A549 treated with DMSO at 1 μM for 4 hours (cell line): ENCODE measurements at places on chromosomes 7 and 10. TPM values are rescaled to one million over a fixed set of nuclear protein-coding genes. Genes with fewer than 3 reads are reported as not detected.

SUN3 gene
- 0.46 TPM in 1 of 5 replicates, not detected in the others for total RNA-seq

LRIT1 gene
- not detected in 5 replicates for total RNA-seq

OR2A42 gene
- not detected in 5 replicates for total RNA-seq

TMEM225B gene
- 0.79 to 1.0 TPM (median 0.91 TPM) in 5 replicates for total RNA-seq

MINDY4 gene
- 2.6 to 3.5 TPM (median 3.2 TPM) in 5 replicates for total RNA-seq

OR2A7 gene
- total RNA-seq: not detected in 5 replicates

NRCAM gene
- total RNA-seq: 70.5 to 98.1 TPM (median 90.7 TPM) in 5 replicates

GPR141 gene
- total RNA-seq: not detected in 5 replicates

NKX2-3 gene
- total RNA-seq: 0.06 TPM in 1 of 5 replicates, not detected in the others

PLEKHS1 gene
- total RNA-seq: 0.05 to 0.19 TPM (median 0.08 TPM) in 4 of 5 replicates, not detected in the other

AASS gene
- 0.06 to 0.07 TPM in 2 of 5 replicates, not detected in the others for total RNA-seq

FGFBP3 gene
- total RNA-seq: 1.7 to 2.8 TPM (median 2.3 TPM) in 5 replicates

CTAGE8 gene
- total RNA-seq: not detected in 5 replicates

SPDYE11 gene
- total RNA-seq: not detected in 5 replicates

DYDC1 gene
- total RNA-seq: not detected in 5 replicates

PNLIPRP3 gene
- total RNA-seq: 0.03 TPM in 1 of 5 replicates, not detected in the others

GBX1 gene
- 0.18 TPM in 1 of 5 replicates, not detected in the others for total RNA-seq

MOGAT3 gene
- total RNA-seq: not detected in 5 replicates

NODAL gene
- total RNA-seq: 0.06 TPM in 1 of 5 replicates, not detected in the others

CASP2 gene
- total RNA-seq: 20.6 to 30.8 TPM (median 21.1 TPM) in 5 replicates

SFTPA1 gene
- total RNA-seq: not detected in 5 replicates

CUL2 gene
- total RNA-seq: 19.1 to 30.9 TPM (median 25.5 TPM) in 5 replicates
